ENCODE measurements at places on chromosomes 12 and 14.
A peak's percentile ranks its signal among the peaks of the same experiment; 100 is the strongest.

DNA sequence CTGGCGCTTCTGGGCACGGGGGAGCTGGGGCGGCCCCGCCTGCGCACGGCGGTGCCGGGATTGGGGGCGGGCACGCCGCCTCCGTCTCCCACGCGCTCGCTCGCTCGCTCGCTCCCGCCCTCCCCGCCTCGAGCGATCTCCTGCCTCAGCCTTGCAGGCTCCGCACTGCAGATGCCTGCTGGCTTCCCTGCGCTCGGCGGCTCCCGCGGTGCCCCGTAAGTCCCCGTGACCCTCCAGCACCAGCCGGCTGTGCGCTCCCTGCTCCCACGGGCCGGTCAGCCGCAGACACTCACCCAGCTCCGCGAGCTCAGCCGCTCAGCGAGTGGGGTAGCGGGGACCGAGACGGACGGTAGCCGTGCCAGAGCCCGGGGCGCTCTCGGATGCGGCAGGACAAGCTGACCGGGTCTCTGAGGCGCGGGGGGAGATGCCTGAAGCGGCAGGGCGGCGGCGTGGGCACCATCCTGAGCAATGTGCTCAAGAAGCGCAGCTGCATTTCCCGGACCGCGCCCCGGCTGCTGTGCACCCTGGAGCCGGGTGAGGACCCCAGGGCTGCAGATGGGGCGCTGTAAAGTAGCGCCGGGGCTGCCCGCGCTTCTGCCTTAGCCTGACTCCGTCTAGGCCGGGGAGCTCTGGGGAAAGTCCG is at the start of gene TBC1D30:
TSS of gene TBC1D30 (plus strand) at position 148 of the 643 bp plus-strand sequence. CDS start at position 381, 233 bp downstream.
- no peak for DNase-seq

DNA sequence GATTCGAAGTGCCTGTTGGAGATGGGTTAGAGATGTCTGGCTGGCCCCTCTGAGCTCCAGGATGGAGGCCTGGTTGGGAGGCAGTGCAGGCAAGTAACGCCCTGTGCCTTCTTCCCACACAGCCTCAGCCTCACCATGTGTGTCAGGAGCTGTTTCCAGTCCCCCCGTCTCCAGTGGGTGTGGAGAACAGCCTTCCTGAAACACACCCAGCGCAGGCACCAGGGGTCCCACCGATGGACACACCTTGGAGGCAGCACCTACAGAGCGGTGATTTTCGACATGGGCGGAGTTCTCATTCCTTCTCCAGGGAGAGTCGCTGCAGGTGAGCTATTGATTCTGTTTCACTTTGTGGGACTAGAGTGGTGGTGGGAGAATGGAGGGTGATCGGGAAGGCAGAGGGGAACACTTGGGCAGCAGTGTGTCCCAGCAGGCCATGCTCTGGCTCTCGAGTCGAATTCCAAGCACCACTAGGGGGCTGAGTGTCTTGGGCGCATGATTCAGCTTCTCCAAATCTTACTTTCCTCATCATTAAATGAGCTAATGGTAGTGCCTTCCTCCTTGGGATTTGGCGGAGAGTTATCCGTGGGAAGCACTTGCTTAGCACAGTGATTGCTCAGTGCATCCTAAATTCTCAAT is 6.8 kb downstream of the ACAD10 start:
- DNase-seq = peak; percentile 3

DNA sequence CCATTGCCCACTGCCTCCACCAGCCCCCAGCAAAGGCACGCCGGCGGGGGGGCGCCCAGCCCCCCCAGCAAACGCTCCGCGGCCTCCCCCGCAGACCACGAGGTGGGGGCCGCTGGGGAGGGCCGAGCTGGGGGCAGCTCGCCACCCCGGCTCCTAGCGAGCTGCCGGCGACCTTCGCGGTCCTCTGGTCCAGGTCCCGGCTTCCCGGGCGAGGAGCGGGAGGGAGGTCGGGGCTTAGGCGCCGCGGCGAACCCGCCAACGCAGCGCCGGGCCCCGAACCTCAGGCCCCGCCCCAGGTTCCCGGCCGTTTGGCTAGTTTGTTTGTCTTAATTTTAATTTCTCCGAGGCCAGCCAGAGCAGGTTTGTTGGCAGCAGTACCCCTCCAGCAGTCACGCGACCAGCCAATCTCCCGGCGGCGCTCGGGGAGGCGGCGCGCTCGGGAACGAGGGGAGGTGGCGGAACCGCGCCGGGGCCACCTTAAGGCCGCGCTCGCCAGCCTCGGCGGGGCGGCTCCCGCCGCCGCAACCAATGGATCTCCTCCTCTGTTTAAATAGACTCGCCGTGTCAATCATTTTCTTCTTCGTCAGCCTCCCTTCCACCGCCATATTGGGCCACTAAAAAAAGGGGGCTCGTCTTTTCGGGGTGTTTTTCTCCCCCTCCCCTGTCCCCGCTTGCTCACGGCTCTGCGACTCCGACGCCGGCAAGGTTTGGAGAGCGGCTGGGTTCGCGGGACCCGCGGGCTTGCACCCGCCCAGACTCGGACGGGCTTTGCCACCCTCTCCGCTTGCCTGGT is at the start of gene CDKN1B:
TSS of gene CDKN1B (plus strand) at position 576 of the 793 bp plus-strand sequence. CDS start 472 bp downstream, outside the sequence.
- peak; percentile 96 for DNase-seq

DNA sequence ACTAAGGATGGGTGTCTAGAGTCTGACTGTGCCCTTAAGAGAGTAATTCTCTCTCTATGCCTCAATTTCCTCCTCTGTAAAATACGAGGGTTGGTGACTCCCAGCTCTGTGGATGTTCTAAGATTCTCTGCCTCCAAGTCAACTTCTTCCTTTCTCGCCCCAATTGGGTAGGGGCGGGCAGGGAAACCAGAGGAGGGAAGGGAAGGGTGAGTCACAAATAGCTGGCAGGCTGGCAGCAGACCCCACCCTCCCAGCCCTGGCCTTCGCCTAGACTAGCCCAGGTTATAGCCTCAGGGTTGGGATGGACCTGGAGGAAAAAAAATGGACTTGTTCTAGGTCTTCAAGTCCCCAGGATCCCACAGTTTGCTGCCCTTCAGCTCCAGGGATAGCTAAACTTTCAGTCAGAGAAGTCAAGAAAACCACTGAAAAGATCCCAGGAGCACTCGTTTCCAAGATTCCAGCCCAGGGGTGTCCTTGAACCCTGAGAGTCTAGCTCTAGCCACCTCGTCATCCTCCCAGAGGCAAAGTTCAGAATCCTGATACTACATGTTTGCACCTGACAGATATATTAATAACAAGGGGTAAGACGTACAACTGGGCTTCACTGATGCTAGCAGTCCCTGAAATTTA is 2.3 kb downstream of the DGKA start:
- DNase-seq = no peak

- DNase-seq = peak; percentile 37
Observed at GRCh38 chr12:121582583-121583333, 1.9 kb upstream of the KDM2B start.

DNA sequence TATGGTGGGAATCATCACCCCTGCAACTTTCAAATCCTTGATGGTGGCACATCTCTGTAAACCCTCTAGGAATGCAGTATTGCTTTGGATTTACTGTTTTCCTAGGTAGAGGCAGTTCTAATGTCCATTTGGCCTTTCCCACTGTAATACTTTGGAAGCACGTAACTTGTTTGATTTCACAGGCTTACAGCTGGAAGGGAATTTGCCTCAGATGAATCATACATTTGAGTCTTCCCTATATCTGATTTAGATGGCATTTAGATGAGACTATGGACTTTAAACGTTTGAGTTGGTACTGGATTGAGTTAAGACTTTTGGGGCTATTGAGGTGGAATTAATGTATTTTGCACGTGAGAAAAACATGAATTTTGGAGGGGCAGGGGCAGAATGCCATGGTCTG is 35.9 kb downstream of the DAAM1 start:
- no peak for DNase-seq

- peak; percentile 67 for DNase-seq
Observed at GRCh38 chr12:16165506-16165905, 112.0 kb downstream of the SLC15A5 start.

DNA sequence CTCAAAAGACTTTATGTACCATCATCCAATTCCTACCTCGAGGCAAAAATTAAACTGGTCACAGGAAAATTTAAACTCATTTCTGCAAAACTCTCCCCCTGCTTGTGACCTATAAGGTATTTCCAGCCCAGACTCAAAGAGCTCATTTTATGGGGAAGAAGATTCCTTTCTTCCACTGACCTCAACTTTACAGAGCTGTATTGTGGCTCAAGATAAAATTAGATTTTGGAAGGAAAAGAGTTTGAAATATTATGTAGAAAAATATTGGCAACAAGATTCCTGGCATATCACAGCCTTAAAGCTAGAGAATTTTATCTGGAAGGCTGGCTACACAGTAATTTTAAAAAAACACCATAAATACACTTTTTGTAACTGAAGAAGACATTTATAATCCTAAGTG is 91.7 kb downstream of the STXBP6 start:
- no peak for DNase-seq

GRCh38 chr14:104243200-104243599 is 104.8 kb downstream of the KIF26A start:
- no peak for DNase-seq

- no peak for DNase-seq
Observed at GRCh38 chr12:91353266-91353665, 170.6 kb upstream of the DCN start.
